ENCODE measurements at places on chromosomes 2 and 18.

GRCh38 chr2:233492751-233493150 is 73.8 kb downstream of the USP40 start:
- DNase-seq, result no peak

DNA sequence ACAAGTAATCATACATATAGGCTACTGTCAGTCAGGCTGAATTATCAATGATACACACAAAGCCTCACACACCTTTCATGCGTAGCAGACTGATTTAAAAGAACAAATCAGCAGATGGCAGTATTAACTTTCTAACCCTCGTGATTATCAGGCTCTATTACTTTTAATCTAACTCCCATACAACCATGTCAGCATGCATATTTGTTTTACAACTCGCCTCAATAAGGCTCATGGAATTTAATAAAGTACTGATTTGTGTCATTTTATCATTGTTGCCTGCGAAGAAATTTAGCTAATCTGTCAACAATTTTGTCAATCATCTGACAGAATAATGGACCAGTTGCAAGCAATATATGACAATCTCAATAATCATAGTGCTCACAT is 82.8 kb downstream of the SLC25A12 start:
- DNase-seq, result peak; percentile 16

DNA sequence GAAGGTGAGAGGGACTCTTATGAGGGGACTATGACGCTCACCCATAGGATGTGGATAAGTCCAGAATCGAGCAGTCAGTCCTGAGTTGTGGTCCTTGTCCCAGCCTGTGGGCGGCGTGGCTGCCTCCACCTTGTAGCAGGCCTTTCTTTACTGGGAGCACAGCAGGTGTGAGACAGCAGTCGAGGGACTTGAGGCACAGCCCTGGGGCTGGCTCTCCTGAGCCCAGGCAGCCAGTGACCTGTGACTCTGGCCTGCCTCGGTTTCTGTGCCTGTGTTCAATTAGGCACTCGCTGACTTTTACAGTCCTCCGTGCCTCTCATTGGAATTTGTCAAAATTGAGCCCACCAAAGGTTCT is 8.3 kb downstream of the PPP1R7 start:
- DNase-seq, result no peak

GRCh38 chr18:63575681-63576080 is 11.5 kb upstream of the SERPINB13 start:
- DNase-seq, result no peak

GRCh38 chr2:6412533-6413091 is 453.1 kb downstream of the CMPK2 start:
- DNase-seq, result no peak

- no peak for DNase-seq
Measured at GRCh38 chr2:567865-568638, 109.2 kb downstream of the TMEM18 start.

- no peak for DNase-seq
Measured at GRCh38 chr18:49590608-49591007, 28.8 kb downstream of the LIPG start.

DNA sequence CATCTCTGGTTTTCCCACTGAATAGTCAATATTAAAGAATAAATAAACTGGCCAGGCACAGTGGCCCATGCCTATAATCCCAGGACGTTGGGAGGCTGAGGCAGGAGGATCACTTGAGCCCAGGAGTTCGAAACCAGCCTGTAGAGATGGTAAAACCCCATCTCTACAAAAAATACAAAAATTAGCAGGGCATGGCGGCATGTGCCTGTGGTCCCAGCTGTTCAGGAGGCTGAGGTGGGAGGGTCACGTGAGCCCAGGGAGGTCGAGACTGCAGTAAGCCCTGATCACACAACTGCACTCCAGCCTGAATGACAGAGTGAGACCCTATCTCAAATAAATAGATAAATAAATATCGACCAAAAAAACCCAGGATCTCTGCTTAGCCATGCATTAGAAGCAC is 50.2 kb upstream of the BIN1 start:
- no peak for DNase-seq

DNA sequence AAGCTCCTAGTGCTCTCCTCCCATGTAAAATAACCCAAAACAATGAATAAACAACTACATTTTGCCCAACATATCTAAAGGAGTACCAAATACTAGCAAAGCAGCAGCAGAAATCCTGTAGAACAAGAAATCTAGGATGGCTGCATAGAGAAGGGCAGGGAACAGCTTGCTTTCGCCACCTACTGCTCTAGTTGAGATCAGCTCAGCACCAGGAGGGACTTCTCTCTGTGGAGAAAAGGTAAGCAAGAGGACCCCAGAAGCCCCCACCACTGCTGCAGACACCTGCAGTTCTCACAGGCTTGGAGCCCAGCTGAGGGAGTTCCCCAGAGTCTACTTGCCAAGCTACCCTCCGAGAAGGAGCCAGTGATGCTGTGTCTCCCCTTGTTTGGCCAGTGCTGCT is 243.0 kb upstream of the CHST9 start:
- no peak for DNase-seq

- no peak for DNase-seq
Measured at GRCh38 chr18:78410094-78410786, 569.4 kb upstream of the SALL3 start.

GRCh38 chr2:47178341-47178740 is 23.2 kb upstream of the STPG4 start:
- no peak for DNase-seq

DNA sequence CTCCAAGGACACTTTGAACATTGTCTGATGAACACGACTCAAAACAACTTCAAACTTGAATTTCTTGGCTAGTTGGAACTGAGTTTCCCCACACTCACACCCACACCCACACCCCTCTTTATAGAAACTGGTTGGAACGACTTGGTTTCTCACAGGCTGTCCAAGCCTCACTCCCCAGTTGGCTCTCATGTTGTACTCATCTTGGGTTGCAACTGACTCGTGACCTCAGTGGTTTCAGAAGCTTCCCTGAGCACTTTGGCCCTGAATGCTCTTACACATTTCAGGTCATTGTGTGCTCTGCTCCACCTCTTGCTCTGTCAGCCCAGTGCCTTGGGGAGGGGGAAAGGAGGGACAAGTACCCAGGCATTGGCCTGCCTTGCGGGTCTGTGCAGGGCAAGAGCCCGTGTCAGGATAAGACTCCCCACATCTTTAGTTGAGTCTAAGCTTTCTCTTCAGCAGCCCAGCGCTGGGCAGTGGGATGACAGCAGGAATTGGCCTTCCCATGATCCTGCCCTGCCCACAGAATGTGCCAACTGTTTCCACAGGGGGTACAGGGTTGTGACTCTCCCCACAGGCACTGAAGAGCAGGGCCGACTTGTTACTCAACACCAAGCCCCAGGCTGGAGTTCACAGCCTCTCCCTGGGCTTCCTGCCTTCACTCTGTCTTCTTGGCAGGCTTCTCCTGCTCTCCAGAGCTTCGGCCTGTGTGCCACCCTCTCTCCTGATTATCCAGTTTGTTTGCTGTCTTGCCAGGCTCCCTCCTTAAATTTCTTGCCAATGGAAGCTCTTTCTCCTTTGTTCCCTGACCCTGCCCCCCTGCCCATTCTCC is 104.6 kb downstream of the RTN4 start:
- peak; percentile 61 for DNase-seq

DNA sequence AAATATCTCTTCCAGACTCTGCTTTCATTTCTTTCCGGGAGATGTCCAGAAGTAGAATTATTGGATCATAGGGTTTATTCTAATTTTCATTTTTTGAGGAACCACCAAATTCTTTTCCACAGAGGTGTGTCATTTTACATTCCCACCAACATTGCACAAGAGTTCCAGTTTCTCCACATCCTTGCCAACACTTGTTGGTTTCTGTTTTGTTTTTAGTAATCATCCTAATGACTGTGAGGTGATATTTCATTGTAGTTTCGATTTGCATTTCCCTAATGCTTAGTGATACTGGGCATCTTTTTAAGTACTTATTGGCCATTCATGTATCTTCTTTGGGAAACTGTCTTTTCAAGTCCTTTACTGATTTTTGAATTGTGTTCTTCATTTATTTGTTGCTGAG is 513.1 kb downstream of the PARD3B start:
- no peak for DNase-seq

GRCh38 chr2:172510548-172510947 is 45.3 kb upstream of the PDK1 start:
- DNase-seq, result no peak

DNA sequence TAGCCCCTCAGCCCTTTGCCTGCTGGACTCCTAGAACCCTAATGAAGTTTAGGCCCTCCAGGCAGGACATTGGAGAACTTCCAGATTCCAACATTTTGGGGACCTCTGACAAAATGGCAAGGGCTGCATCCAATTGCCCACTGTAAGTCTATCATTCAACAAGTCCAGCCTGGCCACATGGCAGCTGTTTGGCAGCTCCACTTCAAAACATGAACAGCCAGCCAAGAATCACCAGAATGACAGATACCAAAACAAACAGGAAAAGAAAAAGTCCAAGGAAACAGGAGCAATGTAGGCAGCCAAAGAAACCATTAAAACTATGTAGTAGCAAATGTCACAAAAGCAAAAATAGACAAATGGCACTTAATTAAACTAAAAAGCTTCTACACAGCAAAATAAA is 25.5 kb downstream of the SLC4A5 start:
- DNase-seq, result no peak

DNA sequence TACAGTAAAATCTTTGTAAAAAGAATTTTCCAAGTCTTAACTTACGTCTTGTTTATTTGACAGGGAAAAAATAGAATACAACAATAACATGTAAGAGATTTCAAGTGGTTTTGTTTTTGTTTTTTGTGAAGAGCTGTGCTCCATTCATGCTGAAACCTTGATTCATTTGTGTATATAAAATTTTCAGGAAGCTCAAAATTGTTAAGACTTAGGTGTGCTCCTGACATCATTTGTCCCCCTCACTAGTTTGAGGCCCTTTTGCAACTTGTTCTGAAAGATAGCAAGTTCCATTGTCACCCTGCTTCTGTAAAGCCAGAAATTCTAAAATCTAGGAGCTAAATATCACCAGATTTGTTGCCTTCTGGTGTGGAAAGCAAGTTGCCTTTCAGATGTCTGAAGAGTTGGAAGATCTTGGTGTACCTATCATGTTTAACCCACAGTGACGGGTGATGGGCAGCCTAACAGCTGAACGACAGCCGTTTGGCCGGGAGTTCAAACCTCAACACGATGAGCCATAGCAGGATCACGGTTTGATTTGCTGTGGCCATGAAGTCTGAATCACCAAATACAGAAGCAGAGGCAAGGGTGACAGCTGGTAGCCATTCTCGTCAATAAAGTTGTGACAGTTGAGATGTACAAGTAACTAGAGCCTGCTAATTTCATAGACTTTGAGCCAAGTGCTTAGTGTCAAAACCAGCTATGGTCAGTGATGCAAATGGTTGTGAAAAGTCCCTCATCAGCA is 205.5 kb upstream of the SP5 start:
- no peak for DNase-seq

GRCh38 chr2:241459520-241459919 is 48.9 kb downstream of the STK25 start:
- DNase-seq, result no peak

DNA sequence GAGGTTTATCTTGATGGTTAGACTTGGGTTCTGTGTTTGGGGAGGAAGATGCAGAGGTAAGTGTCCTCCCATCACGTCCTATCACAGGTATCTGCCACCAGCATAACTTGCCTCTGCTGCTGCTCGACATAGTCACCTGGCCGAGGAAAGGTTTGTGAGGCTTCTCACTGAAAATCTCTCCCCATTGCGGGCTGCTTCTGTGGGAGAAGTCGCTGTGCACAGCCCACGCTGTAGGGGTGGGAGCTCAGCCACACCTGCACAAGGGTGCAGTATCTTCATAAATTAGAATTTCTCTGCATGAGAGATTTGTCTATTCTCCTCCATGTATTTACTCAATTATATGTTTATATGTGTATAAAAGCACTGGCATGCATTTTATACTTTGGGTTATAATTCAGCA is 415.7 kb upstream of the MYT1L start:
- no peak for DNase-seq

- peak; percentile 90 for DNase-seq
Measured at GRCh38 chr2:223837287-223838061, at the start of gene AP1S3. Gene AP1S3, minus strand, starts transcription at chr2:223837582. Its CDS starts 132 bp downstream, at chr2:223837450.

- no peak for DNase-seq
Measured at GRCh38 chr2:24712296-24712695, 80.9 kb downstream of the PTRHD1 start.

DNA sequence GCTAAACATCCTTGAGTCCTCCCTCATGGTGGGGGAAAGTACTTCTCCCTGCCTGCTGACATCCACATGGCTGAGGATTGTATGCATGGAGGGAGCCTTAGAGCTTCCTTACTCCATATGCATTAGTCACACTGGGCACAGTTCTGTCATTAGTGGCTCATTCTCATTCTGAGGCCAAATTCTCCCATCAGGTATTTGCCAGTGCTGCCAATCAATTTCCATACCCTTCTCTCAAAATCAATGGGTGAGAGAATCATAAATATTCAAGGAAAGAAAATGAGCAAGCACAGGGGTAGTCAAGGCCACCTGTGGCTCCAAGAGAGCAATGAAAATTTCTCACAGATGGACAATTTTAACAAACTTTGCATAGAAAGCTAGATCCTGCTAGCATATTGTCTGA is 422.6 kb upstream of the SETBP1 start:
- no peak for DNase-seq

GRCh38 chr2:186910996-186911395 is 62.0 kb upstream of the ZSWIM2 start:
- no peak for DNase-seq

GRCh38 chr2:6827566-6828298 is 38.0 kb downstream of the CMPK2 start:
- no peak for DNase-seq

- no peak for DNase-seq
Measured at GRCh38 chr18:6326566-6326965, 88.1 kb downstream of the L3MBTL4 start.

- no peak for DNase-seq
Measured at GRCh38 chr2:25202275-25202674, 33.9 kb upstream of the POMC start.

DNA sequence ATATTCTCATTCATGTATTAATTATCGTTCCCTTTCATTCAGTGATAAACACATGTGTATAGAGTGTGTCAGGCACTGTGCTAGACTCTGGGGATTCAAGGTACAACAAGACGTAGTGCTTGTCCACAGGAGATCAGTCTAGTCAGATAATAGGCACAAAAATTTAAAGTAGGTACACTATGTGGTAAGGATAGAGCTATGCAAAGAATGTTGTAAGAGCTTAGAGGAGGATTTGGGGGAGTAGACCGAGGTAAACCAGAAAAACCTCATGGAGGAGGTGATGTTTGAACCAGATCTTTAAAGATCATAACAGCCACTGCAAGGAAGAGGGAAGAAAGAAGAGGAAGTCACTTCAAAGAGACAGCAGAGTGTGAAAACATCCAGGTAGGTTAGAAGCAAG is 256.9 kb upstream of the DDX18 start:
- DNase-seq, result no peak

GRCh38 chr2:181853696-181854095 is 37.8 kb upstream of the ITPRID2 start:
- DNase-seq, result no peak

GRCh38 chr2:61900281-61900680 is 5.2 kb upstream of the COMMD1 start:
- no peak for DNase-seq

Measured in GM13976 (cell line).